ENCODE measurements at places on chromosomes 1 and 21.

DNA sequence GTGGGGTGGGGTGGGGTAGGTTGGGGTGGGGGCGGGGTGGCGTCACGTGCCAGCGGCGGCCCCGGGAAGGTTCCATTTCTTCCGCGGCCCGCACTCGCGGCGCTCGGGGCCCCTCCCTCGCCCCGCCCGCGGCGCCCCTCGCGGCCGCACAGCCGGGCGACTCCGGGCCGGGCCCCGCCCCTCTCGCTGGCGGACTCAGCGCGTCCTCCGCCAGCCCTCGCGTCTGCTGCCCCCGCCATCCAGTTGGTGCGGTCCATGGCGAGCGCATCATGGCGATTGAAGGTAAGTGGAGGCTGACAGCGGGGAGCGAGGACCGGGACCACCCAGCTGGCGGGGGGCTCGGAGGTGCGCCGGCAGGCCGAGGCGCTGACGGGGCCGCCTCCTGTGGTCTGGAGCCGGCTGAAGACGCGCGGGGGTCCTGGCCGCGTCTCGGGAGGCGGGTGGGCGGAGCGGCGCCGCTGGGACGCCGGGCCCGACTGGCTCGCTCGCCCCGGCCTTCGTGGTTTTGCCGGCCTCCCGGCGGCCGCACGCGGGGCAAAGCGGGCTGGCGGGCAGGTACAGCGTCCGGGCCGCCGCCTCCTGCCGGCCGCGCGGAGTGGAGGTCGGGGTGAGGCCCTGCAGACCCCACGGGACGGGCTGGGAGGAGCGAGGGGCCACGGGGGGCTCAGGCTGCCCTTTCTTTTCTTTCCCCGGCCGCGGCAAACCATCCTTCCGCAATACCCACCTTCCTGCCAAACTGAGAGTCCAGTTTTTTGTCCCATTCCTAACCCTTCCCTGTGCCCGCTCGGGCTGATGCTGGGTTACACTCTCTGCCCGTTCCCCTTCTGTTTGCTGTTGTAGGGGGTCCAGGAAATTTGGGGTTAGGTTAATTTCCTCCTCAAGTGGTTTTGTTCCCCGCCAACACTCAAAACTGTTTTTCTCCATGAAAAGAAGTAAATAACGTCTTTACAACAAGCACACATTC, at the start of gene SYT14:
Gene SYT14 (plus strand): TSS at position 222 of the 964 bp plus-strand sequence. CDS start 48 bp downstream, at position 270.
- peak; percentile 86 for DNase-seq

DNA sequence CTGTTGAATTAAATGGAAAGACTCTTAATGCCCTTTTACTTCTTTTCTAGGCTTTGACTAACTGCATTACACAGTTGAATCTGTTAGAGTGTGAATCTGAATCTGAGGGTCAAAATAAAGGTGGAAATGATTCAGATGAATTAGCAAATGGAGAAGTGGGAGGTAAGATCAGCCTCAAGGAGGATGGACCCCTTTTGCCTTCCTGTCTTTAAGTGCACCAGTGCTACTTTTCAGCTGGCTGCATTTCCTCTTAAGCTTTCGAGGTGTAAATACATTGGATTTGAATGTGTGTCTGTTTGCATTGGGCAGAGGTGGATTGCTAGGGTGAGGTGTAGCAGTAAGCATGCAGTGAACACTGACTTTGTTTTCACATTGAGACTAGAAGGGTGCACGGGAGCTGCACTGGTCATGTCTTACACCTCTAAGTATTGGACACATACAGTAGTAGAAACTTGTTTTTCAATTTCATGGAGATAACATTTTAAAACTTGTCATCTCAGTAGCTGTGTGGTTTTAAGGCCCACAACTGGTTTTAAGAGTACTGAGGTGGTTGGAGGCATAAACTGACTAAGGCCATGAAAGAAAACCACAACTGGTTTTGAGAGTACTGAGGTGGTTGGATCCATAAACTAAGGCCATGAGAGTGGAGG, 35.4 kb downstream of the MIA3 start:
- DNase-seq: no peak

DNA sequence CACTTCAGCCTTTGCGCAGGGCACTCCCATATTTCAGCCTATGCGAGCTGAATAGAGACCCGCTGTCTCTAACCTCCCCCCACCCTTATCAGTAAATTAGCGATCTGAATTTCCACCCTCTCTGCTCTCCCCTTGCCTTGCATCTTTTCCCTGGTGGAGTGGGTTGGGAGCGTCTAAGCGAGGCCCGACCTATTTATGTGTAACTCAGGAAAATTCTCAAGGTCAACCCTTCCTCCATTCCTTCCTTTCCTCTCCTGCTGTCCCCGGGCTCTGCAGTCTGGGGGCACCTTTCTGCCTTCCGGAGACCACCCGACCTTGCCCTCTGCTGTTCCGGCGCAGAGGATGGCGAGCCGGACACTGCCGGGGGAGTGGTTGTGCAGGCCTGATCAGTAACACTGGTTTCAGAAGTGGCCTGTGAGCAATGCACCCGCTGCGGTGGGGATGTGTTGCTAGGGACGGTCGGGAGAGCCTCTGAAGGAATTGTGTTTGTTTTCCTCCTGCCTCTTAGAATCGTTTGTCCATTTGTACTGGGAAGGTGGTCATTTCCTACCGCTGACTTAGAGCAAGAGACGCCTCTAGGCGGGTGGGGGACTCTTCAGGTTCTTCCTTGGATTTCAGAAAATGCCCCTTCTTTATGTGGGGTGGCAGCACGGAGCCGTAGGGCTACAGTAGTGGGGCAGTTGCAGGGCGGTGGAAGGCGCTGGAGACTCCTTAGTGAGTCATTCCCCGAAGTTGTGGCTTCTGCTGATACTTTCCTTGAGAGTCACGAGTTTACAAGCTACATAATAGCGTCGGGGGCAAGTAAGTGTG, 513 bp downstream of the MGST3 start:
- peak; percentile 73 for DNase-seq

- no peak for DNase-seq
Observed at GRCh38 chr21:29302359-29302875, 3.7 kb downstream of the BACH1 start.

DNA sequence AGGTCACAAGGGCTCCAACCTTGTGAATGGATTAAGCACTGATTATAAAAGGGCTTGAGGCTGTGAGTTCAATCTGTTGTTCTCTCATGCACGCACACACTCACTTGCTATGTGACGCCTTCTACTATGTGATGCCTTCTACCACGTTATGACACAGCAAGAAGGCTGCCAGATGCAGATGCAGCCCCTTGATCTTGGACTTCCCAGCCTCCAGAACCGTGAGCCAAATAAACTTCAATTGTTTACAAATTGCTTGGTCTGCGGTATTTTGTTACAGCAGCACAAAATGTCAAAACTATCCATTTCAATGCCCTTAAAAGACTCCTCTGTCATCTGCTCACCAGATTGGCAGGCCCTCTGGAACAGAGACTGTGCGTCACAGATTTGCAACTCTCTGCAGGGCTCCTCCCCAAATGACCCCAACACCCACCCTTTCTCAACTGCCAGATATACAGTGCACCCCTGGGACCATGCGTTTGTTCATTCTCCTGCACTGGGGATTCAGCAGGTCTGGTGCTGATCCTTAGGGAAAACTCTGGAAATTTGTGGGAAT, 47.8 kb upstream of the KANK4 start:
- DNase-seq: no peak

DNA sequence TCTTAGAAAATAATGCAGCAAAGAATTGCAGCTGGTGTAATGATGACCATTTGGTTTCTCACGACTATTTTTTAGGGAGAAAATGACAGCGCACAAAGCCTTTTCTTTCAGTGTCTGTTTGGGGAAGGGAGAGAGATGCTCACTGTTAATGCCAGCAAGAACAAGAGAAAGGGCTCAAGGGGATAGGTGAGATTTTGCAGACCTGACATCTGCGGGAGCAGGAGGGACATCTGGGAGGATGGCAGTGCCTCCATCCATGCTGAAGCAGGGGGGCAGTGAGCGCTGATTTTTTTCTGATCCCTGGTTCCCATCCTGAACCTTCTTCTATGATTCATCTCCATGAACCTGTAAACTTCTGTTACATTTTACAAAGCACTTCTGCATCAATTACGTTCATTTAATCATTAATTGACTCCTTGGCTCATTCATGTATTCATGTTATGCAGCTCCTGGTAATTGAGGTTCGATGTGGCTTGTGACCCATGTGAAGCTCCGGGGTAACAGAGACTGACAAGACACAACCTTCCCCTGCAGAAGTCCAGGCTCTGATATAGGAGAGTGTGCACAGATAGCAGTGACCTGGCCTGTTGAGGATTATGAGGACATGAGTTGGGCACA, 595.3 kb downstream of the PTPRU start:
- DNase-seq: no peak

DNA sequence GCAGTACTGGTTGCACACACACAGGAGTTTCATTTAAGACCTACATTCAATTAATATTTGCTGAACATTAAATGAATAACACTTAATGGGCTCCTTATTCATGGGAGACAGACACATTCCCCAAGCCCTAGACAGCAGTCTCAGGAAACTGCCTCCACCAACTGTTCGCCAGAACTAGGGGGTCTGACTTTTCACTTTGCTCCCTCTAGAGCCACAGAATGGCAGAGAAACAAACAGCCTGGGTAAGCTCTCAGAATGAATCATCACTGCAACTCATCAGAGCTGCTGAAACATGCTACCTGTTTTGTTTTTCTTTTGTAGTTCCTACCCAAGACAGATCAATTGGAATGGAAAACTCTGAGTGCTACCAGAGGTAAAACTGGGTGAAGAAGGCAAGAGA, 31.7 kb downstream of the ELK4 start:
- DNase-seq: no peak

GRCh38 chr1:201560328-201561194, 21.6 kb downstream of the NAV1 start:
- no peak for DNase-seq

- peak; percentile 52 for DNase-seq
Observed at GRCh38 chr1:27603309-27603680, 649 bp downstream of the AHDC1 start.

DNA sequence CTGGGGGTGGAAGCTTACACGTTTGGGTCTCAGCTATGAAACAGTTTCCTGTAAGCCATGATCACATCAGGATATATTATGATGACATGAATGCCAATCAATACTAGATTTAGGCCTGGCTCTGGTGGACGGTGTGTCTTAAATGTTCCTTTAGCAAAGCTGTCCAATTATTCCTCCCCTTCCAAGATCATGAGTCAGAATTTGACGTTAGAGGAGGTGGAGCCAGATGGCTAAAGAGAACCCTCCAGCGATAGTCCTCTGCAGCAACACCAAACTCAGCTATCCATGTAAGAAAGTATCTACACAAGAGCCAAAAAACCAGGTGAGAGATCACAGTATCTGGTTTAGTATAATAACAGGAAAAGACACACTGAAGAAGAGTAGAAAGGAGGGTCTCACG, 47.8 kb downstream of the PACC1 start:
- no peak for DNase-seq

DNA sequence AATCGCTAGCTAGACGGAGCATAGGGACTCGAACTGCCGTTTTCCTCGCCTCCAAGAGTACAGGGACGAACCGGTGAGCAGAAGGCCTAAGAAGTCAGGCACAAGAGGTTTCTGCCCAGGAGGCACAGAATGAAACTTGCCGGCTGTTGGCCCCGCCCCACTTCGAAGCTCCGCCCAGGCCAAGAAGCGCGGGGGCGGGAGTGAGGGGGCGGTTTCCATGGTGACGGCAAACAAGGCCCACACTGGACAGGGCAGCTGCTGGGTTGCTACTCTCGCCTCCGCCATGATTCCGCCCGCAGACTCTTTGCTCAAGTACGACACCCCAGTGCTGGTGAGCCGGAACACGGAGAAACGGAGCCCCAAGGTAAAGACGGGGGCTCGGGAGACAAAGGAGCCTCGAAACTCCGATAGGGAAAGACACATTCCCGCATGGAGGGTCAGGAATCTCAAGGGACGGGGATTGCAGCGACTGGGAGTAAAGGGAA, at the start of gene DNALI1:
Gene DNALI1 (plus strand): TSS at position 229 of the 485 bp plus-strand sequence. CDS start 55 bp downstream, at position 284.
- DNase-seq: peak; percentile 55

- no peak for DNase-seq
Observed at GRCh38 chr1:200737647-200738291, 924 bp upstream of the CAMSAP2 start.

DNA sequence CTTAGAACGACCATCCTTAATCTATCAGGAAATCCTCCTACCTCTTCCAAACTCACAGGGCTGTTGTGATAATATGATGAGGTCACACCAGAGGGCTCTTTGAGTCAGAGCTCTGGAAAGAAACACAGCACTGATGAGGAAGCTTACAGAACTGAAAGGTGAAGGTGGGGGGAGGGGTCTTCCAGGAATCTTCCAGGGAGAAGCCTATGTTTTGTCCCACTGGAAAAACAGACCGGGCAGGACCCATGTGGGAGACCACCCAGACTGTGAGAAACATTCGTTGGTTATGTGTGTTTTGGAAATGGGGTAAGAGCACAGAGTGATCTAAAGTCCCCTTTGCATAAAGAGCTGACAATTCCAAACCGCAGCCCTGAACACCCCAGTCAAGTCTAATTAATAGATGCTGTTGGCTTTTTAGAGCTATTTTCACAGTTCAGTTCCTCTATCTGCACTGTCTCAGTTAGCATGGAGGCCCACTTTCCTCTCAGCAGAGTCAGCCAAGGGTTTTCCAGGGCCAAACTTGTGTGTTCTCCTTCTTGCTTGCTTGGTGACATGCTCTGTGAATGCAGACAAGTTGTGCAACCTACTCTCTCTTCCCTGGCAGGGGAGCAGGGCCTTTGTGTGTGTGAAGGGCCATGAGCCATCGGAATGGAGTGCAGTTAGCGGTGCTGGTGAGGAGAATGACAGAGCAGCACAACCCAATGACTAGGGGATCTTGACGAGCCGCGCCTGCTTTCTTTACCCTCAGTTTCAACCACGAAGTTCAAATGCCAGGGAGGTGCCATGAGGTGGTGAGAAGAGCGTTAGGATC, 12.3 kb downstream of the PHLDA3 start:
- DNase-seq: no peak

DNA sequence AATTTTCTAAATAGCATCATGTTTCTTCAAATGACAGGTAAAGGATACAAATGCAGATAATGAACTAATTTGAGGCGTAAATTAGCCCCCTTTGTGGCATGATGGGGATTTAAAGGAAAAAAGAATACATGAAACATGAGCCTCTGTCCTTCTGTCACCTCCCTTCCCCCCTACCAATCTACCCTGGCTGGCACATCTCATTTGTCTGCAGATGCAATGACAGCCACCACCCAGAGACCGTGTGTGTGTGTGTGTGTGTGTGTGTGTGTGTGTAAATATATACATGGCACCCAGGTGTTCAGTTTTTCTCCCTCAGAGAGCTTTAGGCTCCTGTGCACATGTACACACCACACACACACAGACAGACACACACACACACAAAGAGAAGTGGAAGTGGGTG, 451.1 kb downstream of the RWDD3 start:
- DNase-seq: no peak

DNA sequence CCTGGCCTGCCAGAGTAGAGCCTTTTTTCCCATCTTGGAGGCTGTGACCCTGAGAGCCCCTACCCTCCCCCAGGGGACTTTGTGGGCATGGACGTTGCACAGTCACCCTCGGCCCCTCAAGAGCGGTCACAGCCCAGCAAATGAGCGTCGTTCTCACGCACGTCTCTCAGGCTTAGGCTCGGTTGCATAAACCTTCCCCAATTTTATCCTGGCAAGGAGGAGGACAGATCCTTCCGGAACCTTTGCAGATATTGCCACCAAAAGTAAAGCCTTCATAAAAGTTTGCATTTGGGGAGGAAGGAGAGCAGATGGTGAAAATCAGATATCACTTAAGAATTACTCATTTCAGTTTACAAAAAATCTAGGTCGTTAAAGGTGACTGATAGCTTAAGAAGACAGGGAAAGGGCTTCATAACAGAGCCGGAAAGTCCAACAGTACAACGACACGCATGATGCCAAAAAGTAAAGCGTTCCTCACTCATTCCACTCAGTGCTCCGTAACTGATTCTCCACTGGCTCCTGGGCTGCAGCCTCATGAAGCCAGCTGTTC, 29.3 kb downstream of the PDE9A start:
- DNase-seq: no peak
